ENCODE measurements at places on chromosomes 11 and 22. TPM values are rescaled to one million over a fixed set of nuclear protein-coding genes. Genes with fewer than 3 reads are reported as not detected.

The OR51L1 gene
- not detected for total RNA-seq

The OR8D1 gene
- not detected for total RNA-seq

The KLHDC7B gene
- total RNA-seq: not detected

The FAM227A gene
- 0.38 TPM for total RNA-seq

The GAB2 gene
- total RNA-seq: 20.7 TPM

The OLFML1 gene
- total RNA-seq: 0.25 TPM

The TTLL12 gene
- 24.7 TPM for total RNA-seq

The CRY2 gene
- 4.5 TPM for total RNA-seq

The C11orf65 gene
- total RNA-seq: not detected

The IFITM10 gene
- total RNA-seq: 0.39 TPM

The PNPLA5 gene
- total RNA-seq: not detected

The AIFM3 gene
- total RNA-seq: under 0.01 TPM

The MLC1 gene
- total RNA-seq: not detected

The LDHA gene
- total RNA-seq: 271 TPM

The USH1C gene
- total RNA-seq: not detected
